Stimulated activated CD4-positive, alpha-beta T cell treated with anti-CD3 and anti-CD28 coated beads, Interleukin-4, amount 100 ng/mL, for 1 hour (primary cell): ENCODE measurements at places on chromosomes 5 and 9.

DNA sequence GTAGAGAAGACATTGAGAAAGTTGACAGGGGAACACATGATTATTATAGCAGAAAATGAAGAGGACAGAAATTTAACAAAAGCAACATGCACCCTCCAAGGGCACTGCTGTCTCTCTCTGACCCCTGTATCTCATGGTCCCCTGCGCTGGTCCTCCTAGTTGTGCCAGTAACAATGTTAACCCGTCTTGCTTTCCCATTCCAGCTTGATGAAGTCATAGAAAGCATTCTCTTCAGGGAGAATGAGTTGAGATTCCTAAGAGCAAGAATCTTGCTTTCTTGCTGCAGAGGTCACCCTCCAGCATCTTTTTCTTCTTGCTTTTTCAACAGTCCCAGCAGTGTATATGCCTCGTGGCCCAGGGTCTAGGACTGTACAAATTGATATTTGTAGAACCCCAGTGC, 279.6 kb upstream of the ADAMTSL1 start:
- DNase-seq: no peak

DNA sequence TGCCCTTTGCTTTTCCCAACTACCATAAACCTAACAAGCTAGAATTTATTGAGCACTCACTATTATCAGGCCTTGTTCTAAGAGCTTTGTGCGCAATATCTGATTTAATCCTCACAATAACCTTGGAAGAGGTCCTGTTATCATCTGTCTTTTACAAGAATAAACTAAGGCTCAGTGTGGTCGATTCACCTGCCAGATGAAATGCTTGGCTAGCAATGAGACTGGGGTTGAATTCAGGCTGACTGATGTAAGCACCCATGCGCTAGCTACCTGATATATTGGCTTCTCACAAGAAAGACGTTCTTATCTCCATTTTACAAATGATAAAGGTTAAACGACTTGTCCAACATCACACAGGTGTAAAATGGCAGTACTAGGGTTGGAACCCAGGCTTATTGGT, 37.4 kb downstream of the FAT2 start:
- DNase-seq: no peak

- DNase-seq: peak; percentile 14
These were observed 216.5 kb downstream of the PDZD2 start for GRCh38 chr5:31855134-31856040.

- no peak for DNase-seq
These were observed 108.2 kb downstream of the HTR1A start for GRCh38 chr5:63854076-63854475.

DNA sequence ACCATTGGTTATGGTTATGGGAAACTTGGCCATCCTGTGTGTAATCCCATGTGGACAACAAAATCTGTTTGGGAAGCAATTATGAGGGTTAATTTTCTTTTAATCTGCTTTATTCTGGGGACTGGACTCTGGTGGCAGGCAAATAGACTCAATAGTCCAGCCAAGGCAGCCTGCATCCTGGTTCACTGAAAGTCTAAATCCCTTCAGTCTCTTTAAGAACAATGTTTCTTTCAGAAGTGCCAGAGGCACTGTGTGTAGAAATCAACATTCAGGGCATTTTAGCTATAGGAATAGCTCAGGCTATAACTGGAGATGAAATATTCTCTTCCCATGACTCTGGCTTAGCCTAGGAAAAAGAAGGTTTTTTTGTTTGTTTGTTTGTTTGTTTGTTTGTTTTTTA, 118.0 kb downstream of the SPATA31D1 start:
- no peak for DNase-seq

- DNase-seq: no peak
These were observed 85.3 kb downstream of the NFIB start for GRCh38 chr9:14228602-14229001.

GRCh38 chr5:32522429-32523143, 62.8 kb upstream of the SUB1 start:
- no peak for DNase-seq
